GM10248 (cell line): ENCODE measurements at places on chromosomes 3 and 15.

DNA sequence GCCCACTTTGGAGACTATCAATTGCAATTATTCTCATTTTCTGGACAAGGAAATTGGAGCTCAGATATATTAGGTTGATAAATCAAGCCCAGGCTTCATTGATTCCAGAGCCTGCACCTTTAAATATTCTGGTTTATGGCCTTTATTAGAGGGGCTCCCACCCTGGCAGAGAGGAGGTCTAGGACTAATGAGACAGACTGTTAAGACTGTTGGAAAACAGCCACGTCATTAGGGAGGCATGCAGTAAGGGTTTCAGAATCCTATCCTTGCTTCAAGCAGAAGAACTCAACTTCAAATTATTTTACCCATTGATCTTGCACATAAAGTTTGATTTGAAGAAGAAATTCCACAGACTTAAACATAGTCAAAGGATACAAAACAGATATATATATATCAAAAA lies 33.8 kb upstream of the KCNH8 start:
- DNase-seq, result no peak

DNA sequence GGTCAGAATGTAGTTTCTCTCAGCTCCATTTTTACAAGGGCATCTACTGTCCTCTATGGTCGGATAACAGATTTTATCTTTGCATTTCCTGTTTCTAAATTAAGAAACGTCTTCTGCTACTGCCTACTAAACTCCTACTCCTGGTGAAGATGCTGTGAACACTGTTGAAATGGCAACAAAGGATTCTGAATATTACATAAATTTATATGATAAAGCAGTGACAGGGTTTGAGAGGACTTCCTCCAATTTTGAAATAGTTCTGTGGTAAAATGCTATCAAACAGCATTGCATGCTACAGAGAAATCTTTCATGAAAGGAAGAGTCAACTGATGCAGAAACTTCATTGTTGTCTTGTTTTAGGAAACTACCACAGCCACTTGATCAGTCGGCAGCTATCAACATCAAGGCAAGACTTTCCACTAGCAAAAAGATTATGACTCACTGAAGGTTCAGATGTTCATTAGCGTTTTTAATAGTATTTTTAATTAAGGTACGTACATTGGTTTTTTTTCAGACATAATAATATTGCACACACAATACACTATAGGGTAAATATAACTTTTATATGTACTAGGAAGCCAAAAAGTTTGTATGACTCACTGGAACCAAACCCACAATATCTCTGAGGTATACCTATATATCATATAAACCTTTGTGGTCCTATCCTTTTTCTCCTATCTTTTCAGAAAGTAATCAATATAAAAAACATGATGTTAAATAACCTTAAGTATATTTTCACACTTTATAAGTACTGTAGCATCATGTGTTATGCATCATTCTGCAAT lies 156.1 kb downstream of the STAG1 start:
- DNase-seq, result no peak

DNA sequence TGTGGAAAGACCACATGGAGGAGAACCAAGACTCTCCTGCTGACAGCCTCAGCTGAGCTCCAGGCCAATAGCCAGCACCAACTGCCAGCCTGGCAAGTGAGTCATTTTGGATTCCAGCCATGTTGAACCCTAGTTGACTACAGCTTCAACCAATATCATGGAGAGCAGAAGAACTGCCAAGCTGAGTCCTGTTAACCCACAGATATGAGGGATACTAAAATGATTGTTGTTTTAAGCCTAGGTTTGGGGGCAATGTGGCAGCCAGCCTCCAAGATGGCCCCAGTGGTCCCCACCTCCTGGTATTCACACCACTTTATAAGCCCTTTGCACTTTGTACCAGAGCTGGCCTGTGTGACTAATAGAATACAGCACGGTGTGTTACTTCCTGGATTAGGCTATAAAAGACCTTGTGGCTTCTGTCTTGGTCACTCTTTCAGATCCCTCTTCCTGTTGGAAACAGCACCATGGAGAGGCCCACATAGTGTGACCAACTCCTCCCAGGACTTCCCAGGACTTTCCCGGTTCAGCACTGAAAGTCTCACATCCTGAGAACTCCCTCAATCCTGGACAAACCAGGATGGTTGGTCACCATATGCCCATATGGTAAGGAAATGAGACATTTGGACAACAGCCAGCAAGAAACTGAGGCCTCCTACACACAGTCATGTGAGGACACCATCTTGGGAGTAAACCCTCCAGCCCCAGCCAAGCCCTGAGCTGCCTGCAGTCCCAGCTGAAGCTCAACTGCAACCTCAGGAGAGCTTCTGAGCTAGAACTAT lies 32.4 kb upstream of the CDV3 start:
- peak; percentile 50 for DNase-seq

GRCh38 chr3:50533316-50533715 lies 29.9 kb upstream of the CACNA2D2 start:
- DNase-seq, result no peak

DNA sequence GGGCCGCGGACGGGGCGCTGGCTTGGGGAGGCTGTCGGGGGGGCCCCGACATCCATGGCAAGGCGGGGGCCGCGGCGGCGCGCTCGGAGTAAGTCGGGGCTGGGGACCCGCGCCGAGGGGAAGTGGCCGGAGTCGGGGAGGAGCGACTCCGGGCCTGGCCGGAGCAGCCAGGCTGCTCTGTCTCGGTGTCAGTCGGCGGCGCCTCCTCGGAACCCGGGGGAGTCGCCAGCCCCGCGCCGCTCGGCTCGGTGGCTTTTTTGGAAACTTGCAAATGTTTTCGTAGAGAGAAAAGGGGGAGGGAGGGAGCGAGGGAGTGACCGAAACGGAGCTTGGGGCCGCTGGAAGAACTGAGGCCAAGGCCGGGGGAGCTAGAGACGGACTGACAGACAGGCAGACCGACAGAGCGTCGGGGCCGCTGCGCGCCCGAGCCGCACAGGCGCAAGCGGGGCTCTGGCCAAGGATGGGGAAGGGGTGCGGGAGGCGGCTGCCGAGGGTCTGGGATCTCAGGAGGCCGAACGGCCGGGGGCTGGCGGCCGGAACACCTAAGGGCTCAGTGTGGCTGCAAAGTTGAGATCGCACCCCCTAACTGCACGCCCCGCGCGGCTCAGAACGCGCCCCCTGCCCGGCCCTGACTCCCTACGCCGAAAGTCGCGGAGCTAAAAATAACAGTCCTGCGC lies 5.0 kb downstream of the PTH1R start:
- peak; percentile 49 for DNase-seq

GRCh38 chr15:100653608-100654007 lies 51.2 kb downstream of the ASB7 start:
- no peak for DNase-seq

DNA sequence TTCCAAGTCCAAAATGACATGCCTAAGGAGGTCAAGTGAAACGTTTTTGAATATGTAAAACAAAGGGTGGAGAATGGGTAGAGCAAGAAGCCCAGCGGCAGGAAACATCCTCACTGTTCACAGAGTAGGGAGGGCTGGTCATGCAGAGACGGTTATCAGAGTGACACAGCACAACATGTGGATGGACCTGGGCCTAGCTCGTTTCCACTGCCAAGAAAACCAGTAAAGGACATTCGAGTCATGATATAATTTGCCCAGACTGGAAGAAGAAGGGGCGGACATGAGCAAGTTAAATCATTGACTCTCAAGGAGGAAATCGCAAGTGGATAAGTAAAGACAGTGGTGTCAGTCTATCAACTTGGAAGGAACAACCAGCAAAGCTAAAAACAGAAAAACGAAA lies 89.3 kb downstream of the LRIG1 start:
- no peak for DNase-seq

- DNase-seq, result no peak
Observed at GRCh38 chr3:43866529-43867353, 176.0 kb downstream of the ABHD5 start.

GRCh38 chr3:24843955-24844354 lies 349.3 kb upstream of the THRB start:
- no peak for DNase-seq

GRCh38 chr3:8663177-8664061 lies 18.8 kb upstream of the SSUH2 start:
- DNase-seq, result peak; percentile 66

DNA sequence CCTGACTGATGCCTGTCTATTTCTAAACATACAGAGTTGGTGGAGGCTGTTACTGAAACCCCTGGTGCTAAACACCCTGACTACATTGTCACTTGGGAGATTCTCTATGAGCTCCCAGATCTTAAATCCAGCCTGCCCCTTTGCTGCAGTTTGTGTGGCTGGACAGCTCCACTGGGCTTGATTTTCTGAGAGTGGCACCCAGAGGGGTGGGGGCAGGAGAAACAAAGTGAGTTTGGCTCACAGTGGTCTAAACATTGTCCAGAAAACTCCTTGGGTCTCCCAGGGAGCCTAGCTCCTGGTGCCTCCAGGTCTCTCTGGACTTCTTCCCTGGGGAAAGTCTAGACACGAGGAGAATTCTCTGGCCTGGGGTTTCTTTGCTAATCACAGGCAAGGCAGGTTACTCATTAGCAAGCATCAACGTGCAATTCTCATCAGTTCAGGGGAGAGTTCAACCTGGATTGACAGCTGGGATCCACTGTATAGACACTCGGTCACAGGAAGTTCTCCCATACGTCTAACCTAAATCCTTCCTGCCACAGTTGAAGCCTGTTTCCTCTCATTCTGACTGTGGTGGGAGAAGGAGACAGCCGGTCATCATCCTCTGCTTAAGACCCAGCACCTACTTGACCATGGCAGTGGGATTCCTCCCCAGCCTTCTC lies 7.1 kb upstream of the DLL4 start:
- DNase-seq, result no peak

- DNase-seq, result no peak
Observed at GRCh38 chr15:77753939-77754338, 121.2 kb upstream of the LINGO1 start.

- no peak for DNase-seq
Observed at GRCh38 chr3:179363332-179363731, 15.8 kb downstream of the MFN1 start.

DNA sequence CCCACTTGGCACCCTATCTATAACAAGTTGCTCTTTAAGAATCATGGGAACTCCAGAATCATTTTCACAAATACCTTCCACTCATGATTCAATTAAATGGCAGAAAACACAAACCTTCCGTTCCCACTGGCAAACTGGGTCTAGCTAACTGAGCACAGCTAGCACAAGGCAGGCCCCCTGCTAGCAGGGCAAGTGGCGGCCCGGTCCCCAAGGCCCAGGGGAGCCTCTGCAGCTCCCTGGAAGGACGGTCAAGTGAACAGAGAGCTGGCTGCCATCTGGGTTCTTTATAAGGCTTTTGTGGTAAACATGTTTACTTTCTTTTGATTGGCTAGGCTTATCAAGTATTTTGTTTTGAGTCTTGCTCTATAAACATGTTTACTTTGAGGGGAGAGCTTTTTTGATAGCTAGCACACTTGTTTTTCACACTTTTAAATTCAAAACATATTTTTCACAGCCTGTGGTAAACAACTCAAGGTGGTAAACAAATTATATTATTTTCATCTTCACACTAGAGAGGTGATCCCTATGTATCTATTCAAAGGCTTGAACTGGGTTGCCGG lies 81.4 kb downstream of the FOXP1 start:
- no peak for DNase-seq

- DNase-seq, result no peak
Observed at GRCh38 chr3:149020839-149021252, 29.5 kb downstream of the GYG1 start.

- no peak for DNase-seq
Observed at GRCh38 chr3:128549283-128550112, 56.5 kb upstream of the GATA2 start.

DNA sequence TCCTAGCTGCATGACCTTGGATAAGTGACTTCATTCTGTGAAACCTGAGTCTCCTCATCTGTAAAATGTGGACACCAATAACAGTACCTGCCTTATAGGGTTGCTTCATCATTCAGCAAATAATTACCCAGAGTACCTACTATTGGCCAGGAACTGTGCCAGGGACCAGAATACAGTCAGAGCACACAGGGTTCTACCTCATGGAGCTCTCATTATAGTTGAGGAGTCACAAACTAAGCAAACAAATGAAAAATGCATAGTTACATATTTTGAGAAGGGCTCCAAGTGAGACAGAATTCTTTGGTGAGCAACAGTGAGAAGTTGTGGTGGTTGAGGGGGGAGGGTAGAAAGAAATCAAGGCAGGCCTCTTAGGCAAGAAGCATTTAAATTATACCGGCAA lies 308.6 kb upstream of the WNT5A start:
- DNase-seq, result no peak

DNA sequence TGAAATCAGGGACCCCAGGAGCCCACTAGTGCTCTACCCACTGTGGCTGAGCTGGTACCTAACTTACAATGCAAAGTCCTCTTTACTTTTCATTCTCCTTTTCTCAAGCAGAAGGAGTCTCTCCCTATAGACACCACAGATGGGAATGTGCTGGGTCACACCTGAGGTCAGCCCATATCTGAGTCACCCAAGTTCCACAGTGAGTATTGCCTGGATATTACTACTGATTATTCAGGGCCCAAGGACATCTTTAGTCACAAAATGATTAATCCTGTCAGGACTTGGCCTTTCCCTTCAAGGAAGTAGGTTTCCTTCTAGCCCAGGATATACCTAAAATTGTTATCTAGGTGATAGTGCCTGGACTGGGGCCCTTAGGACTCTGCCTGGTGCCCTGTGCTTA lies 1305.2 kb downstream of the SI start:
- no peak for DNase-seq

DNA sequence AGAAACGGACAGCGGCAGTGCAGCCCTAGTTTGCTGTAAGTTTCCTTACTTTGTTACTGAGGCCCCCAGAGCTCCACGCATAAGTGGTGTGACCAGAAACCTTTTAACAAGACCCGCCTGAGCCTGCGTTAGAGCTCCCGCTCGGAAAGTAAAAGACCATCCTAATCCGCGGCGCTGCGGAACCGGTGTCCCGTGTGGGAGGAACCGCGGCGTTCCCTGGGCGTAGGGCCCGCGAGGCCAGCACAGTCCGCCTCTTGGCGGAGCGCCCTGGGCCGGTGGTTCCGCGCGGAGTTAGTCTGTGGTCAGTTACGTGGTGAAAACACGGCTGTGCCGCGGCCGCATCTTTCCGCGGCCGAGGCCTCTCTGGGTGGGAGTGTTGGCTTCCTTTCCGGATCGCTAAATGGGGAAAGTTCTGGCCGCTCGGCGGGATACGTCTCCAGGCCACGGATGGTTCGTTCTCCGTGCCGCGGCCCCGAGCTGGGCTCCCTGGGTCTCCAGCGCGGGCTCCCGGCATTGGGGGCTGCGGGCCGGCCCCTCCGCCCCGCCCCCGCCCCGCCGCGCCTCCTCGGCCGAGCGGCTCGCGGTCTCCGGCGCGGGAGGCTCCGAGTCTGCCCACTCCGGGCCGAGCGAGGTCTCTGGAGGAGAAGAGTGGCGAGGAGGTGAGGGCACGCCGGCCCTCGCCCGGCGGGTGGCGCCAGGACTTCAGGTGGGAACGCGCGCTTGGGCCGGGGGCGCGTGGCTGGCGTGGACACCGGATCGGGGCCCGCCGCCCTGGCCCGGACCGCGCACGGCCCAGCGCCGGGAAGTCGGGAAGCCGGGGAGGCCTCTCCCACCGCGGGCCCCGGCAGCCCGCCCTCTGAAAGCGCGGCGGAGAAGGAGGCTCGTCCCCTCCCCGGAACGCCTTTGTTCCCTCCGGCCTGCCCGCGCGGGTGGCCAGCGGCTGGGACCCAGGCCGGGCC lies 754 bp downstream of the B3GNT5 start:
- peak; percentile 41 for DNase-seq

GRCh38 chr3:30476368-30477084 lies 129.9 kb upstream of the TGFBR2 start:
- DNase-seq, result no peak

- no peak for DNase-seq
Observed at GRCh38 chr15:35440265-35440664, 105.7 kb downstream of the DPH6 start.

GRCh38 chr3:143067201-143067600 lies 52.4 kb upstream of the CHST2 start:
- no peak for DNase-seq

- peak; percentile 45 for DNase-seq
Observed at GRCh38 chr15:94229591-94230369, 1.6 kb upstream of the MCTP2 start.
